A549 (cell line): ENCODE measurements at places on chromosomes 7 and 10.

DNA sequence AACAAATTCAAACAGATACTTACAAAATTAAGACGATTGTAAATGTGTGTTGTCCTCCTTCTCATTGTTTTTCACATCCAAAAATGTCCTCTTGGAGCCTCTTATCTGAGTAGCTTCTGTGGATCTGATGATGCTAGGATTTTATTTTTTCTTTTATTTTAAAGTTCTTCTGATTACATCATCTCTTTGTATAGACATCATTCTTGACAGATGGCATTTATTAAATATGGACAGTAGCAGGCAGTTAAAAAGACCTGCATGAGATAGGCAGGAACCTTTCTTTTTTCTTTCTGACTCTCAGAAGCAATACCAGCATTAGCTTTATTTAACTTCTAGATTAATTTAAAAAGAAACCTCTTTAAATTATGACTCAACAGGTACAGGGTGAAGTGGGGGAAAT lies at the start of gene RPA3:
RPA3 (minus strand) TSS at position 116 of the 400 bp plus-strand sequence. CDS start 78,189 bp downstream, outside the sequence.
- no peak for DNase-seq

- DNase-seq = no peak
These were observed 433.7 kb upstream of the MGMT start for GRCh38 chr10:129033340-129033739.

DNA sequence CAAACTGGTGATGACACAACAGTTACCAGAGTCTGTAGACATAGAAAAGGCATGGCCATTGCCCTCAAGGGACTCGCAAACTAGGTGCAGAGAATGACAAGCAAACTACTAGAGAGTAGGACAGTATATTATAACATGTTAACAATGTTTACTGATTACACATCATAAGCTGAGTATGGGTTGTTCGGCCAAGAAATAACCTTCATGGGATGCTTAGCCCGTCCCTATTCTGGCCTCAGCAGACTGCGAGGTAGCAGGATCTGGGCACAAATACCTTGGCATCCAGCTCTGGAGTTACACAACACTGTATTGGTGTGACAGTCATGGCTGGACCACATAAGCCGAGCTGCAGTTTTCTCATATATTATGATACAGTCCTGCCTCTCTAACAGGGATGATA lies 51.4 kb downstream of the ABCB4 start:
- no peak for DNase-seq

DNA sequence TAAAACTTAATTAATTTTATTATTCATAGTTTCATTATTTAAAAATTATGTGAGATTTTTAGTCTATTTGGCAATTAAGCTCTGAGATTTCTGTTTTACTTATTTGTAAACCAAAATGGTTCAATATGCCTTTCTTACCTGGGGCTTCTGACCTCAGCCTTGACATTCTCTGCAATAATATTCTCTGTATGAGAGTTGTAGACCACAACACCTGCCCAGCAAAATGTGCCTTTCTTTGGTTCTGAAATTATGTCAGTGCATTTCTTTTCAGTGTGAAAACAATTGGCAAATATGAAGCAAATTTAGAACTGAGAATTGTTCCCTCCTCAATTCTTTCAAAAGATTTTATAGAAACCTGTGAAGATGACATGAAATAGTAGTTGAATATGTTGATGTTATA lies 426.4 kb upstream of the FZD8 start:
- DNase-seq = no peak

DNA sequence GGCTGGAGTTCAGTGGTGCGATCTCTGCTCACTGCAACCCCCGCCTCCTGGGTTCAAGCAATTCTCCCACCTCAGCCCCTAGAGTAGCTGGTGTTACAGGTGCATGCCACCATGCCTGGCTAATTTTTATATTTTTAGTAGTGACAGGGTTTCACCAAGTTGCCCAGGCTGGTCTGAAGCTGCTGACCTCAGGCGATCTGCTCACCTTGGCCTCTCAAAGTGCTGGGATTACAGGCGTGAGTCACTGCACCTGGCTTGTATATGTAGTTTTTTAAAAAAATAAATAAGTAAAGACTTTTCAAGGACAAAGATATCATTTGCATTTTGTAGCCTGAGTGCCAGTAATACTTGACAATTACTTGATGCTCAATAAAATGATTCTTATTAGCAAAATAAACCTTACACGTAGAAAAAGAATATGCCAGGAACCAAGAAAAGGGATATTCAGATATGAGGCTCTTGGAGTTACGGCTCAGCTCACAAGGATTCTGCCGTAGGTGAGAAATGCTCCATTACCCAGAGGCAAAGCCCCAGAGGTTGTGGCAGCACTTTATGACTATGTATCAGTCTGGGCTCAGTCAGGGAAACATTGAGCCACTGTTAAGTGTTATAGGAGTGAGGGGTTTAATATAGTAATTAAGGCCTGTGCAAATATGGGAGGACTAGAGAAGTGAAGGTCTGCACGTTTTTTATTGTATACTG lies 98.5 kb downstream of the TPST1 start:
- DNase-seq = no peak

DNA sequence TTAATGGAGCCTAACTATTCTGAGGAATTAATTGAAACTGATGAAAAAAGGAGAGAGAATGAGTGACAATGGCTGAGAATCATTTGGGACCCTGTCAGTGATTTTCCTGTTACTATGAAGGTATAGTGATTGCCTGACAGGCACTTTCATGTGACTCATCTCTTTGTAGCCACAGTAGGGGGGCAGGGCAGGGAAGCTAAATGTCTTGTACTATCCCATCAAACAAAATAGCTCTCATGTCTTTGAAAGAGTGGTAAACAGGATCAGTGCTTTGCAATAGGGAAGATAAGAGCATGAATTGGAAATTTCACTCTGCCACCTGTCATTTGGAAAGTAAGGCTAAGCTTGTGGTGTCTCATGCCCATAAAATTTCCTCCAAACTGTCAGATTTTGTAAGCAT lies 94.5 kb upstream of the GSDME start:
- peak; percentile 10 for DNase-seq

- no peak for DNase-seq
These were observed 44.3 kb downstream of the PRR15 start for GRCh38 chr7:29607889-29608288.

DNA sequence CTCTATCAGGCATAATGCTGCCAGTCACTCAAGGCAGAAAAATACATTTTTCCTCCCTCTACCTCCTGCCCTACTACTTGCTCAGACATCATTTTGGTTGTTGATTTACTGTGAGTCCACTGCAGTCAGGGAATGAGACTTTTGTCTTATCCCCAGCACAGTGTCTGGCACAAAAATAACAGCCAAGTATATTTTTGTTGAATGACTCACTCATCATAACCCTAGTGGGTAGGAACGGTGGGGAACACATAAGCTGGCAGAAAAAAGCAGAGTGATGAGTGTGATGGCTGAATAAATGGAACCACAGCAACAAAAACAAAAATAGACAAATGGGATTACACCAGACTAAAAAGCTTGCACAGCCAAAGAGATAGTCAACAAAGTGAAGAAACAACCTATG lies 65.8 kb upstream of the LAMB4 start:
- no peak for DNase-seq

- no peak for DNase-seq
These were observed 226.1 kb downstream of the GLRX3 start for GRCh38 chr10:130362308-130362761.

- DNase-seq = peak; percentile 75
These were observed 53.8 kb downstream of the HGF start for GRCh38 chr7:81715984-81716588.

- DNase-seq = peak; percentile 73
These were observed 1053.9 kb downstream of the KCNMA1 start for GRCh38 chr10:76583711-76584161.

GRCh38 chr10:29202386-29202940 lies 86.4 kb upstream of the LYZL1 start:
- DNase-seq = no peak

- DNase-seq = no peak
These were observed 11.6 kb upstream of the PPIF start for GRCh38 chr10:79335470-79336235.

- no peak for DNase-seq
These were observed 40.3 kb upstream of the TNPO3 start for GRCh38 chr7:129095258-129095657.

GRCh38 chr10:11318826-11319598 lies 292.4 kb downstream of the USP6NL start:
- DNase-seq = no peak

- no peak for DNase-seq
These were observed 104.9 kb downstream of the CDK6 start for GRCh38 chr7:92731335-92732063.

GRCh38 chr7:149277871-149278270 lies 15.9 kb downstream of the ZNF783 start:
- DNase-seq = no peak

- no peak for DNase-seq
These were observed 242.5 kb upstream of the PCDH15 start for GRCh38 chr10:55043540-55043939.

- DNase-seq = no peak
These were observed 44.2 kb downstream of the HERPUD2 start for GRCh38 chr7:35650751-35651150.

GRCh38 chr10:82796510-82796909 lies 921.5 kb downstream of the NRG3 start:
- DNase-seq = no peak

DNA sequence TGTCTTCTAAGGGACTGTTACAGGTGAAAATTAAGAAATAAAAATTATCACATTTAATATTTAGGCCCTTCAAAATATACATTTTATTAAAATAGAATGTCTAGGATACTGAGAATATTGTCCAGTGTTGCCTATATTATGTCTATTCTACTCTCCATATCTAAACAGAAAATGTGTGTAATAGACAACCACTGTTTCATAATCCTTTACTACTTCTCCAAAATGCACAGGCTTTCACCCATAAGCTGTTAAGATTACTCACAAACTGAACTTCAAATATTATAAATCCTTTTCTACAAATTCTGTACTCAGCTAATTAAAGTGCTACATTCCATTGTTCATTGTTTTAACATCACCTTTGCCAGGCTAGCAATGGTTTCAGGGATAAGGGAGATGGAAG lies 56.7 kb upstream of the TFEC start:
- DNase-seq = no peak

GRCh38 chr7:2465928-2466327 lies 10.3 kb downstream of the GRIFIN start:
- no peak for DNase-seq

DNA sequence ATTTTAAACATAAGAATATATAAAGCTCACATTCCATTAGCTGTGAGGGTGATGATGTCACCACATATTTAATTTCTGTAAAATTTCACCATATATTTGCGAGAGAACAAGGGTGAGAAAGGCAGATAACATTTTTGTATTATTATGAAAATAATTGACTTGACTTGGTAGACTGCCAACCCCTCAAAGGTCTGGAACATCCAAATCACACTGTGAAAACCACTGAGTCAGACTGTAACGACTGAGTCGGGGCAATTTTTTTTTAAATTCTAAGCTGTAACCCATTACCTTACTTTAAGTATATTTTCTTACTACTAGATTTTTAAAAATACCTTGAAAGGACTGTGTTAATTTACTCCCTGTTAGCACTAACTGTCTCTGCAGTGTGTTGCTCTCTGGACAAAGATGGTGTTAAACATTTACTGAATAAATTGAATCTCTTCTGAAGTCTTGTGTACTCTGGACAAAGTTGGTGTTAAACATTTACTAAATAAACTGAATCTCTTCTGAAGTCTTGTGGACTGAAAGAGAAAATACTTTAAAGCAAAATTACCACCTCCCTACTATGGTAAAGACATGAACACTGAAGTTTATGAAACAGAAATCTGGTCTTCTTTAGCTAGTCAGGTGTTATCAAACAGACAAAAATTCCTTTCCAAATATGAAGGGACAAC lies 14.1 kb downstream of the PDZD8 start:
- no peak for DNase-seq

- DNase-seq = no peak
These were observed 35.1 kb downstream of the KCND2 start for GRCh38 chr7:120307991-120308545.

DNA sequence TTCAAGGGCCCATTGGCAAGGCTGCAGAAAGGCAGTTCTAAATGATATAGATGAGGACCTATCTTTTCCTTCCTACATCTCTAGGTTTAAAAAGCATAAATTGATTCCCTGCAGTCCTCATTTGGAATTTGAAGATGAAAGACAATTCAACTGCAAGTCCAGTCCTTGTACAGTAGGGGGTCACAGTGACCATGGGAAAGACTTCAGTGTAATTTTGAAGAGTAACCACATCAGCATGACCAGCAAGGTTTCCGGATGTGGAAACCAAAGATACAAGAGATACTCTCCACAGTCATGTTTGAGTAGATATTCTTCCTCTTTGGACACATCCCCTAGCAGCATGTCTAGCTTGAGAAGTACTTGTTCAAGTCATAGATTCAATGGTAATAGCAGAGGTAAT lies 539.3 kb upstream of the TEX47 start:
- peak; percentile 9 for DNase-seq

DNA sequence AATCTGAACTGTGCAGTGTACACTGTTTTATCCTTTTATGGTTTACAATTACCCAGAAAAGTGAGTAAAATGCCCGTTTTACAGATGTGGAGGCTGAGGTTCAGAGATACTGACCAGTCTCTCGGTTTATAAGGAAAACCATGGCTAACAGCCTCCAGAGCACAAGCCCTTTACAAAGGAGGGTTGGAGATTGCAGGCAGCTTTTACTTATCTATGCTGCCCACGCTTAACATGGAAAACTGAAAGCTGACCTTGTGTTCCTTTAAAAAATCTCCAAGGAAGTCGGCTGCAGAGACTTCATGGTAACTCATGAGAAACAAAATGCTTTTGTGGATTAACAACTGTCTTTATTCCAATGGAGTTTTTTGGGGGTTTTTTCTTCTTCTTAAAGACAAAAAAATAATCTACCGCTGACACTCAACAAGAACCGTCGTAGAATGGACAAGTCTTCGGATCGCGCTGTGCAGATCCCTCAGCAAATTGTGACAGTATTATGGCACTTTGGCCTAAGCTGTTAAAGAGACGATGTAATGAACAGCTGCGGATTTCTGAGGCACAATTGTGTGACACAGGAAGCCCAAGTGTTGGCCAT lies 654 bp upstream of the SLF2 start:
- DNase-seq = no peak

- no peak for DNase-seq
These were observed 239.3 kb downstream of the AUTS2 start for GRCh38 chr7:69837387-69838068.

DNA sequence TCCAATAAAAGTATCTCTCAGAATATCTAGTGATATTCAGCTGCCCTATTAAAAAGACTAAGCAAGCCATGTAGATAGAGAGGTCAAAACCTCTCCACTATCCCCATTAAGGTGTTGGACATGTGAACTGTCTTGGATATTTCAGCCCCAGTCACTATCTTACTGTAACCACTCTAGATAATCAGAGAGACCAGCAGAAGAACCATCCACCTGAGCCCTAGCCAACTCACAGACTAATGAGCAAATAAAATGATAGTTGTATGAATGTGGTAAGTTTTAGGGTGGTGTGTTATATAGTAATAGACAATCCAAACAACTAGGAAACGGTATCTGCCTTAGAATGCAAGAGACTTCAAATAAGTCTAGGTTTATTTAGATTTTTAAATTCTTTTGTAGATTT lies 268.6 kb upstream of the KLF14 start:
- DNase-seq = no peak

- DNase-seq = no peak
These were observed 26.3 kb downstream of the TTYH3 start for GRCh38 chr7:2657920-2658671.
